ENCODE measurements at places on chromosomes 7 and 10. TPM values are rescaled to one million over a fixed set of nuclear protein-coding genes. Genes with fewer than 3 reads are reported as not detected.

The AASS gene
- total RNA-seq: 20.6 TPM

The CFAP69 gene
- 3.6 TPM for total RNA-seq

The TMEM178B gene
- 15.2 TPM for total RNA-seq

The CPN1 gene
- total RNA-seq: not detected

The ACTL6B gene
- not detected for total RNA-seq

The PTPRZ1 gene
- 0.51 TPM for total RNA-seq

The EEPD1 gene
- 6.6 TPM for total RNA-seq

The PRKG1 gene
- total RNA-seq: 35.6 TPM

The FBH1 gene
- total RNA-seq: 73.8 TPM

The PALD1 gene
- 5.3 TPM for total RNA-seq

The AP1S1 gene
- 12.1 TPM for total RNA-seq

The NPS gene
- total RNA-seq: not detected

The OPALIN gene
- total RNA-seq: not detected

The CLEC2L gene
- total RNA-seq: not detected

The DKK1 gene
- 0.19 TPM for total RNA-seq

The MOGAT3 gene
- total RNA-seq: not detected

The ZNF853 gene
- total RNA-seq: 14.2 TPM

The NOS3 gene
- 26.5 TPM for total RNA-seq

The GJC3 gene
- not detected for total RNA-seq

The APBB1IP gene
- 2.5 TPM for total RNA-seq

The STEAP2 gene
- 15.9 TPM for total RNA-seq

The FAM25G gene
- total RNA-seq: not detected

The RBP4 gene
- 2.1 TPM for total RNA-seq

The SLC39A12 gene
- not detected for total RNA-seq

The CYP2E1 gene
- 2.2 TPM for total RNA-seq

The TFEC gene
- 1.6 TPM for total RNA-seq

The EBF3 gene
- 5.8 TPM for total RNA-seq

The TMEM130 gene
- total RNA-seq: 0.30 TPM

The SLC13A1 gene
- not detected for total RNA-seq

The MAGI2 gene
- total RNA-seq: 6.3 TPM

The OR2A12 gene
- total RNA-seq: not detected

The GARIN1A gene
- total RNA-seq: 2.4 TPM

The PIK3CG gene
- total RNA-seq: 1.7 TPM

The HABP2 gene
- total RNA-seq: not detected

The GDF2 gene
- not detected for total RNA-seq

The HMX2 gene
- total RNA-seq: not detected

The ABLIM1 gene
- total RNA-seq: 473 TPM

The KCNH2 gene
- total RNA-seq: 61.9 TPM

The SH2B2 gene
- 3.1 TPM for total RNA-seq

The SVOPL gene
- total RNA-seq: not detected

The FFAR4 gene
- total RNA-seq: 0.08 TPM

The LSM5 gene
- total RNA-seq: 31.1 TPM

The RNF32 gene
- 0.38 TPM for total RNA-seq

The RAMP3 gene
- total RNA-seq: 52.5 TPM

The CYREN gene
- 24.0 TPM for total RNA-seq

The SDK1 gene
- 0.32 TPM for total RNA-seq

The LLCFC1 gene
- not detected for total RNA-seq

Measured in cardiac septum (tissue), 1 donor.